ENCODE measurements at places on chromosomes 2 and 18.

GRCh38 chr2:173254659-173255058, 100.0 kb upstream of the CDCA7 start:
- DNase-seq = no peak

DNA sequence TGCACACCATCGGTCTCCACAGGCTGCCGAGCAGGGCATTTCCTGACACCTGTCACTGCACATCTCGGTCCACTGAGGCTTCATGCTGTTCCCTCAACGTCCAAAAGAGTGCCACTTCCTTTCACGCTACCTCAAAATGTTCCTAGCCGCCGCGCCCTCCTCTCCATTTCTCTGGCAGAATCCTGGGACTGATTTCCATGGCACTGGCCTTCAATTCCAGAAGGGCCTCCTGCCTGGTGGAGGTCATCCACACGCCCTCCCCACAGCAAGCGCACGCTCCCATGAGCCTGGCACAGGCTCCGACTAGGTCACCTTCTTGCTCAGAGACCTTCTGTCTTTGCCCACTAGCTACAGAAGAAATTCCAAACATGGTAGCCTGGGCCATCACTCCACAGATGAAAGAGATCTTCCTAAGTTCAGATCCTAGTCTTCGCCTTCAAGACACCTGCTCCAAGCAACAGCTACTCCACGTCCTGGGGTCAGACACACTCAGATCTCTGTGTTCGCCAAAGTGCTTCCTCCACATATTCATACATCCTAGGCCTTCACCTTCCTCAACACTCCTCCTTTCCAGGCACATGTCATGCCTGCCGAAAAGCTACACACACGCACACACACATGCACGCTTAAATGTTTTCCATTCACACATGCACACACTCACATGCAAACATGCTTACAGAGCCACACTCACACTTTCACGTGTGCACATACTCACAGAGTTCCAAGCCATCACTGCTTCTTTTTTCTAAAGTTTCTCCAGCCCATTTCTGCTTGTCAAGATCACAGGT, 94.0 kb downstream of the PXDN start:
- DNase-seq = no peak

- no peak for DNase-seq
Observed at GRCh38 chr2:56831780-56832179, 648.0 kb downstream of the CCDC85A start.

DNA sequence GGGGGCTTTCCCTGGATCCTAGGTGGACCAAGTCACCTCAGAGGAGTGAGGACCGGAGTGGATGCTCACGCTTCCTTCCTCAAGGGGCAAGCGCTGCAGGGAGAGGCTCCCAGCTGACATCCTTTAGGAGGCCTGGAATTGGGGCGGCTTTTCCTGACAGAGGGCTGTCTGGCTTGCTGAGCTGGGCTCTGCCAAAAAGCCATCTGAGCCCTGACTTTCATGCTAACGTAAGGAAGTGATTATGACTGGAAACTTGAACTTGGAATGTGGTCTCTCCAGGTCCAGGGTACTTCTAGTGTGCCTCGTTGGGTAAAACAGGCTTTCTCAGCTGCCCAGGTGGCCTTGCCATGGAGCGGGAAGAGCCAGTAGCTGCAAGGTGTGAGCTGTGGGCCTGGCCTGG, 268.3 kb upstream of the SPRED2 start:
- no peak for DNase-seq

DNA sequence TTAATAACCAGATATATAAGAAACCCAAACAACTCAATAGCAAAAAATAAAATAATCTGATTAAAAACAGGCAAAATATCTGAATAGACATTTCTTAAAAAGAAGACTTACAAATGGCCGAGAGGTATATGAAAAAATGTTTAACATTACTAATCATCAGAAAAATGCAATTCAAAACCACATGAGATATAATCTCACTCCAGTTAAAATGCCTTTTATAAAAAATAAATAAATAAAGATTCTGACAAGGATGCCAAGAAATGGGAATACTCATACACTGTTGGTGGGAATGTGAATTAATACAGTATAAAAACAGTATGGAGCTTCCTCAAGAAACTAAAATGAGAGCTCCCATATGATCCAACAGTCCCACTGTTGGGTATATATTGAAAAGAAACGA, 33.9 kb upstream of the BMP10 start:
- DNase-seq = no peak

DNA sequence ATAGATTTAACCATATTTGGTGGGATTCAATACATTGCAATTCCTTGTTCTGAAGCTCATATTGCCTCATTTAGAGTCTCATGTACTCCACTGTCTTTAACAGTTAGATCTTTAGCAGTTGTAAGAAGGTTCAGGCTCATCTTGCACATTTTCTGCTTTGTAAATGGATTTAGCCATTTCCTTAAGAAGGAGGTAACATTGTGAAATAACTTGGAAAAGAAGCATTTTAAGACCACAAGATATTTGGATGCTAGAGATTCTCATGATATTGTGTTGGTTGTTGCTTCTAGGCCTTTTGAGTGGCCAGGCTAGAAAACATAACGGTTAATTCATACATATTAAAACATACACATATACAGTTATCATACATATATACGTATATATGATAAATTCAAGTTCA, 445.8 kb upstream of the NXPH2 start:
- DNase-seq = no peak
